ENCODE measurements at places on chromosomes 5 and 9.

GRCh38 chr9:92299116-92299515 is 5.6 kb upstream of the IARS1 start:
- DNase-seq = no peak

DNA sequence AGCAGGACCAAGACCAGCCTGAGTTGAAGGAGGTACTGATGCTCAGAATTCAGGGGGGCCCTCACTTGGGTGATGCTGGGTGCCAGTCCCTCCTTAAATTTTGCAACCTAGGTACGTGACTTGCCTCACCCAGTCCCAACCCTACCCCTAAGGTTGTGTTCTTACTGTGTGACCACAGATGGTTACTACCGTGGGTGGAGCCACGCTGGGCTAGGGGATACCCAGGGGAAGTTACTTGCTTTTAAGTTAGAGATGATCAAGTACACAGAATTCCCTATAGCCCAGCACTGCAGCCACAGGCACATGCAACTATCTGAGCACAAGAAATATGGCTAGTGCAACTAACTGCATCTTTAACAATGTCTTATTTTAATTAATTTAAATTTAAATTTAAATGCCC is 32.9 kb downstream of the NXNL2 start:
- DNase-seq = no peak

GRCh38 chr9:134635351-134636148 is 6.1 kb upstream of the COL5A1 start:
- DNase-seq = no peak

DNA sequence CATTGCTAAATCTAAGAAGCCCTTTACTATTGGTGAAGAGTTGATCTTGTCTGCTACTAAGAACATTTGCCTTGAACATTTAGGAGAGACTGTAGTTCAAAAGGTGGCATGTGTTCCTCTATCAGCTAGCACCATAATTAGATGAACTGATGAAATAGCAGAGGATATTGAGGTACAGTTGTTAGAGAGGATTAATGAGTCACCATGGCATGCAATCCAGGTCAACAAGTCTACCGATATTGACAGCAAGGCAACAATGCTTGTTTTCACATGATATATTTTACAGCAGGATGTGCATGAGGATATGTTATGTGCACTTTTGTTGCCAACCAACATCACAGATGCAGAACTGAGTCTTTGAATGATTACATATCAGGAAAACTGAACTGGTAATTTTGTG is 134.3 kb upstream of the CDH9 start:
- DNase-seq = no peak
